Activated T-cell treated with anti-CD3 and anti-CD28 coated beads, Interleukin-2, amount 50 U/mL, for 48 hours (primary cell): ENCODE measurements at places on chromosomes 2 and 18.
A peak's percentile ranks its signal among the peaks of the same experiment; 100 is the strongest.

DNA sequence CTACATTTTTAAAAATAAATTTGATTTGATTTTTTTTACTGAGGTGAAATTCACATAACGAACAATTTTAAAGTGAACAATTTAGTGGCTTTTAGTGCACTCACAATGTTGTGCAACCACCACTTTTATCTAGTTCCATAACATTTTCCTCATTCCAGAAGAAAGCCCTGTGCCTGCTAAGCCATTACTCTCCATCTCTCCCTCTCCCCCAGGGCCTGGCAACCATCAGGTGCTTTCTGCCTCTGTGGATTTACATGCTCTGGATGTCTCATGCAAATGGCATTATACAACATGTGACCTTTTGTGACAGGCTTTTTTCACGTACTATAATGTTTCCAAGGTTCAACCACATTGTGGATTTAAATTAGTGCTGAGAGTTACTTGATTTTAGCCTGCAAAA is 19.9 kb upstream of the LDLRAD4 start:
- no peak for DNase-seq

GRCh38 chr2:195164930-195165329 is 492.1 kb upstream of the SLC39A10 start:
- no peak for DNase-seq

DNA sequence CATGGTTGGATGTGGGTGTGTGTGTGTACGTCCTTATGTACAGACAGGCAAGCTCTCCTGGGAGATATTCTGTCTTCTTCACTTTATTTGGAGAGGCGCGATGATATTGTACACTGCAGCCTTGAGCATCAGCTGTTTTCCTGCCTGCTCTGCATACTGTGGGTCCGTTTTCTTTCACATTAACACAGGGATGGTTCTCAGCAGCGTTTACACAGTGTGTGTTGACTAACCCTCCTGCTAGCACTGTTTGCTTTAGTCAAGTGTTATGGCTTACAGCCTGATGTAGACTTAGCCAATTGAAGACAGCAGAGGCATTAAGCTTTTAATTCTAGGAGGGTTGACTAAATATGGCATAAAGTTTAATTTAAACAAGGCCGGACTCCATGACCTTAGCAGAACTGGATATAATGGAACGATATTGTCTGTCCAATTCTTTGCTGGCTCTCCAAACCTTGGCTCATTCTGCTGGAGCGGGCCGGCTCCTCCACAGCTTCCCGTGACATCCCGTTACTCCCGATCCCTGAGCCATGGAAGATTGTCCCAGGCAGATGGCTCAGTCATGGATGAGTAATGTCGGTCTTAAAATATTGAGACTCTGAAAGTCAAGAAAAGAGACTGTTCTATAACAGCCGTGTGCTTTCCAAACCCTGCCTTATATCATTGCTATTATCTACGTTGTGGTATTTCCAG is 134.7 kb downstream of the TPGS2 start:
- DNase-seq: no peak

DNA sequence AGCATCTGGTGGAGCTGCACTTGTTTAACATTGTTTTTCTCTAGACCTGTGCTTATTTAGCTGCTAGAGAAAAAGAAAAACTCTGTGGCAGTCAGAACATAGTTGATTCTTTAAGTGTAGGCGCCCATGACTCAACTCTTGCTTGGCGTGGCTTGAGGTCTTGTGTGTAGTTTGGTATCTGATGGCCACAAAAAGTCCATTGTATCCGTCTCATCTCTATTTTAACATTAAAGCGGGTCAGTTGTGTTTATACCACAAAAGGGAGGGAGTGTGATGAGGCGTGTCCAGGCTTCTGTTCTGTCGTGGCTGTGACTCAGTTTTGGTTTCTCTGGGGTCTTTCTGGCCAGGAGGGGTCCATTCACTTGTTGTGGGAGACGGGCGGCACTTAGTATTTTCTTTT is 24.2 kb upstream of the UGT1A8 start:
- no peak for DNase-seq

- no peak for DNase-seq
Measured at GRCh38 chr2:238174701-238175100, 15.9 kb downstream of the ERFE start.

- no peak for DNase-seq
Measured at GRCh38 chr2:226414335-226414734, 385.3 kb downstream of the IRS1 start.

DNA sequence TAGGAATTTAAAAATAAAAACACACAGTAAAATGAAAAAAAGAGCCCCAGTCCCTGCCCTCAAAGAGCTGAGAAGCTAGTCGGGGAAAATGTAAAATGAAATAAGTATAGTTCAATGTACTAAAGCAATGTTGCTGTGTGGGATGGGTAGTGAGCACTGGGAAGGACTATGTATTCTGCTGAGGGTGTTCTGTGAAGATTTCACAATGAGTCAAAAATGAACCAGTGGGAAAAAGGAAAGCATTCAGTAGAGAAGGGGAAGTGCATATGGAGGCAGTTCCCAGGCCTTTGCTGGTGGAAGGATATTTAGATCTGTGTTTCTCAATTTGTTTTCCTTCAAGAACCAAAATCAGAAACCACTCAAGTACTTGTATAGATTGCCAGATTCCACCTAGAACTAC is 1094.7 kb upstream of the KLHL29 start:
- no peak for DNase-seq

GRCh38 chr2:60552078-60552850 is 1.2 kb downstream of the BCL11A start:
- peak; percentile 29 for DNase-seq

- no peak for DNase-seq
Measured at GRCh38 chr2:47223980-47224379, 68.9 kb upstream of the STPG4 start.

DNA sequence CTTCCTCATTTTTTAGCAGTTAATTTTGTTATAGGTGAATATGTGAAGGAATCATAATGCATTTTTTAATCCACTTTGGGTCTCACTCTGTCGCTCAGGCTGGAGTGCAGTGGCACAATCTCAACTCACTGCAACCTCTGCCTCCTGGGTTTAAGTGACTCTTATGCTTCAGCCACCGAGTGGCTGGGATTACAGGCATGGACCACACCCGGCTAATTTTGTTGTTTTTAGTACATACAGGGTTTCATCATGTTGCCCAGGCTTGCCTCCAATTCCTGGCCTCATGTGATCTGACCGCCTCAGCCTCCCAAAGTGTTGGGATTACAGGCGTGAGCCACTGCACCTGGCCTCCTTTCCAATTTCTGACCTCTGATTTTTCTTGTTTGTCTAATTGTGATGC is 17.7 kb downstream of the SCYGR5 start:
- no peak for DNase-seq

DNA sequence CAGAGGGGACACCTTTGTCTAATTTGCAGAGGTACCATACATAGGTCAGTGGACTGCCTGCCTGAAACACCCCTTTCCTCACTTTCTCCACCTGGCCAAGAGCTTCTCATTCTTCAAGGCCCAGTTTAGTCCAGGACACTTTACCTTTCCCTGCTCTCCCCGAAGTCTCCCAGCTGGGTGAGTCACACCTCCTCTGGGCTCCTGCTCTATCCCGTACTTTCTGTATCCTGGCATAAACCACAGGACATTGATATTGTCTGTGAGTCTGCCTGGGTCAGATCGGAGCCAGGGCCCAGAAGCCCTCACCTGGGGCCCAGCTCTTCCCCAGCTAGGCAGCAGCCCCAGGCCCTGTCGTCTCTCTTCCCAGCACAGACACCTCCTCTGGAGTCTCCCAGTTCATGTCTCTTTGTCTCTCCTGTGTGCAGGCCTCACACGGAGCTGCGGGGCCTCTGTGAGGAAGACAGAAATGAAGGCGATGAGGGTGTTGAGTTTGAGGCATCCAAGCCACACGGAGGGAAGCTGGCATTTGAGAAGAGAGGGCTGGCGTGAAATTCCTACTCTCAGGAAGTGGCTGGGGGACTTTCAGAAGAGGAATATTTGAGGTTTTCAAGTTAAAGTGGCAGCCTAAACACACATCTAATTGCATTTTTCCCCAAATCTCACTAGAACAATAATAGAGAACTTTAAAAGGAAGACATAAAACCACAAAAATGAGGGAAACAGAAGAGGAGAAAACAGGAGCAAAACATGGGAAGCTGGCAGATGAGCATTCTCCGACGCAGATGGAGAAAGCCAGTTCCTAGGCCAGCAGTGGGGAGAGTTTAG is 79.6 kb upstream of the LAPTM4A start:
- DNase-seq: no peak

GRCh38 chr2:10331702-10332401 is 29.1 kb downstream of the HPCAL1 start:
- peak; percentile 77 for DNase-seq

- no peak for DNase-seq
Measured at GRCh38 chr2:55871637-55872036, 51.9 kb downstream of the EFEMP1 start.

- DNase-seq: no peak
Measured at GRCh38 chr2:126253669-126254068, 402.3 kb upstream of the GYPC start.

GRCh38 chr2:216328347-216328746 is 43.9 kb downstream of the MARCHF4 start:
- DNase-seq: no peak

- DNase-seq: no peak
Measured at GRCh38 chr2:207594731-207595130, 30.5 kb downstream of the METTL21A start.

DNA sequence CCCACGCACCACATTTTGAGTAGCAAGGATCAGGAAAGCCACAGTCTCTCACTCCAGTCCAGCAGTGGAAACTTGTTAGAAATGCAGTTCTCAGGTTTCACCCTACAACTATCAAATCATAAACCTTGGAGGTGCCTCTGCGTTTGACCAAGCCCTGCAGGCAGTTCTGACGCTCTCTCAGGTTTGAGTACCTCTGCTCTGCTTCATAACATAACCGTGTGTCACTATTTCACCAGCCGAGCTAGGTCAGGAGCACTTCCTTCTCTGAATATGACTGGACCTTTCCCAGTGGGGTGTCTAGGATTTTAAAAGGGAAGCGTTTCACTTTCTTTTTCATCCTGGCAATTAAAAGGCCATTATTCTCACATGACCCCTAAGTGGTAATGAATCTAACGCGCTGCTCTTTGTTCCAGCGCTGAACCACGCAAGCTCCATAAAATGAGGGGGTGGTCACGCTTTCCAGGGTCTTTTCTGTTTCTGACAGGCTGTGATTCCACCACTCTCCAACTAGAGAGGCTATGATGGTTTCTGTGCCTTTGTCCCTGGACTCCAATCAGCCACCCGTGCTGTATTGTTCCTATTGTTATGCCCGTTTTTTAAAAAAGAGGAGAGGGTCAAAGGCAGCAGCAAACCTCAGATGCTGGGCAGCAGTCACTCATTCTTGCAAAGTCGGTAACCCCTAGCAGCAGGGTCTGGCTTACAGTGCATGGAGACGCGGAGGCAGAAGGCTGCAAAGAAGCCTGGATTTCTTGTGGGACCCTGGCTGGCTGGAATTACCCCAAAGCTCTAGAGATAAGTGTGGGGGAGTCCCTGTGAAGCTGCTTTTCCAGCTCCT is 75.2 kb upstream of the CTNNA2 start:
- DNase-seq: no peak

GRCh38 chr18:31100436-31101182 is 1.6 kb downstream of the DSC2 start:
- DNase-seq: no peak

- DNase-seq: no peak
Measured at GRCh38 chr2:237064203-237065070, 21.3 kb upstream of the COPS8 start.

- peak; percentile 46 for DNase-seq
Measured at GRCh38 chr2:238143239-238143951, 4.9 kb downstream of the KLHL30 start.

DNA sequence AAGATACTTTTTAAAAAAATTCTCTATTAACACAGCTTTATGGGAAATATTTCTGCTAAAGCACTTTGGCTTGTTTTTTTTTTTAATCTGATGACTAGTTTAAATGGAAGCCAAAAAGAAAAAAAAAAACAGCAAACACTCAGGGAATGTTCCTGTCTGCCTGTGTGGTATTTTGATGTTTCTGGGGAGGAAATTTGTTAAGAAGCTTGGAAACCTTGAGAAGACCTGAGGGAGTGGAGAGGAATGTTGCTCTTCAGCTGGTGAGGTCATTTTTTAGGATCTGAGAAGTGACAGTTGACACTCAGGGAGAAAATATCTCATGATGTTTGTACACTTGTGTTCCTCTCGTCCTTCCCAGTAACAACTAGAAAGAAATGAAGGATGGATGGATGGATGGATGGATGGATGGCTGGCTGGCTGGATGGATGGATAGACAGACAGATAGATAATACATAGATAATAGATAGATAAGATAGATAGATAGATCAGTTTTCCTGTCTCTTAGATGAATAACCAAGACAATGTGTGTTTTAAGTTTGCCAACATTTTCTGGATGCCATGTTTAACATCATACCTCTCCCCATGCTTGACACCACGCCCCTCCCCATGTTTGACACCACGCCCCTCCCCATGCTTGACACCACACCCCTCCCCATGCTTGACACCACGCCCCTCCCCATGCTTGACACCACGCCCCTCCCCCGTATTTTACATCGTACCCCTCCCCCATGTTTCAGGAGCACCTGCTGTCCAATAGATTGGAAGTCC is 84.8 kb downstream of the CTIF start:
- DNase-seq: no peak

GRCh38 chr18:34122724-34123334 is 101.9 kb downstream of the NOL4 start:
- DNase-seq: no peak

DNA sequence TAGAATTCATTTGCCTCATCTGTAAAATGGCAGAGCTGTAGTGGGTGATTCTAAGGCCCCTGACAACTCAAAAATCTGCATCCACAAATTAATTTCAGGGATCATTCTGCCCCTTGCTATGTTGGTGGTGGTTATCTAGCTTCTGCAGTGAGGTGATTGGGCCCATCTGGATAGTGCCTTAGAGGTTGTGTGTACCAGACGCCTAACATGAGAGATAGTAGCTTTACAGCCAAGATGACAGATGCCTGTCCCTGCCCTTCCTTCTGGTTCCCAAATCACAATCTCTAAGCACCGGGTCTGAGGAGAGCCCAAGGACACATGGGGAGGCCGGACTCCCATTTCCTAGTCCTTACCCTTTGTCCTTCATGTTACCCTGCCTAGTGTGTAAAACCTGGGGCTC is 51.1 kb upstream of the TNP1 start:
- no peak for DNase-seq

DNA sequence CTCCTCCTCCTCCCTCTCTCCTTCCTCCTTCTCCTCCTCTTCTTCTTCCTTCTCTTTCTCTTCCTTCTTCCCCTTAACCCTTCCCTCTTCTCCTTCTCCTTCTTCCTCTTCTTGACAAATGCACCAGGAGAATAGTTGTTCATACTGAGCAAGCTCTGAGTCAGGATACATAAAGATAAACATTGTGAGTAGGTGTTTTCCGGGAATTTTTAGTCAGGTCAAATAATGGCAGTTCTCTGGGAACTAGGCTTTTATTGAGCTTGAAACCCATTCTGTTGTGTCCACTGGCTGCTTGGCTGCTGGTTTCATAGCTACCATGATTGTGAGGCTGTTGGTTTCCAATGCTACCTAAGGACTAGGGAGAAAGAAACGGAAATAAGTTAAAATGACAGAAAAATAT is 1144.7 kb upstream of the DDX18 start:
- DNase-seq: no peak

DNA sequence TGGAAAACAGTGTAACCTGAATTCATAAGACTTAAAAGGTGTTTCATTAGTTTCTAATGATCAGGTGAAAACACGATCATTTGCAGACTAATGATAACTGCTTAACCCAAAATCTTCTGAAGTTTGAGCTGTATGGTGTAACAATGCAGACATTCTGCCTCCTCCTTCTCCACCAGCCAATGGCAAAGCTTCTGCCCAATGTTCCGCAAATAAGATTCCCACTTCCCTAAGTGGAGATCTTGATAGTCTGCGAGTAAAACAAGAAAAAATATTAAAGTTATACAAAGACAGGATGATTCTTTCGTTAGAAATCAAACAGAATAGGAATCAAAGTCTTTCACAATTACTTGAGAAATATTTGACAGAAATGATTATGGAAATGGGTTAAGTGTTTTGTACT is 8.1 kb downstream of the C2orf42 start:
- no peak for DNase-seq
